ENCODE measurements at places on chromosomes 5 and 9.

DNA sequence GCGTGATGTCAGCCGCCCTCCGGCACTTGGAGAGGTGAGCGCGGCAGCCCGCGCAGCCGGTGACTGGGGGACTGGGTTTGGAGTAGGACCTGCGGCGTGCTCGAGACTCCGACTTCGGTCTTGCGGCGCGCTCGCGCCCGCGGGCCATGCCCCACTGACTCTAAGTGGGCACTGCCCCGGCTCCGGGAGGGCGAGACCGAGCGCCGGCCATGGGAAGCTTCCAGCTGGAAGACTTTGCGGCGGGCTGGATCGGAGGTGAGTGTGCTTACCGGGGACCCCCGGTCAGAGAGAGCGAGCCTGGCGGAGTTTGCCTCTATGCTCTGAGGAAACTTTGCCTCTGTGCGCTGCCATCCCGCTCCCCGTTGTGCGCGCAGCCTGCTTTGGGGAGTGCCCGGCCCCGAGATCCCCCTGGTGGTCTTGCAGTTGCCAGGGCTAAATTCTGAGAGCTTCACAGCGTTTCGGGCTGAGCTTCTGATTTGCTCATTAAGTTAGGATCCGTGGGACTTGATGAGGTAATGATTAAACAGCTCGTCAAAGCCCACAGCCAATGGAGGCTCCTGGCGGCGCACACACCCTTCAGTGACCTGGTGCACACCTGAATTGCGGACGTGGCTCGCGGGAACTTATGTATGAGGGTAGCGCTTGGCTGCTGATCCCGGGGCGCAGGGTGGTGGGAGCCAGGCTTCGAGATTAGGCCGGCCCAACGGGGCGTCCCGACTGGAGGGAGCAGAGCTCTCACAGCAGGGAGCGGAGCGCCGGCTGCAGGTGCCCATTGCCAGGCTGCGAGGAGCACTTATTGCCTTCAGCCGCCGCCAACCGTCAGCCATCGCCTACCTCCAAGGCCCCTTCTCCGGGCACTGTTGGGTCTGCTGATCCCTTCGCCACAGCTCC, at the start of gene SLC25A48:
TSS of gene SLC25A48 (plus strand) at position 25 of the 891 bp plus-strand sequence. CDS start at position 210, 185 bp downstream.
- no peak for DNase-seq

GRCh38 chr5:57716661-57717060, 234.1 kb upstream of the ACTBL2 start:
- DNase-seq: no peak

- DNase-seq: no peak
Observed at GRCh38 chr5:74127381-74128320, 501.7 kb downstream of the ARHGEF28 start.

- no peak for DNase-seq
Observed at GRCh38 chr5:88877826-88878225, 5.2 kb downstream of the MEF2C start.

GRCh38 chr5:150442699-150443080, 6.8 kb downstream of the RPS14 start:
- no peak for DNase-seq

GRCh38 chr5:43409809-43410271, 2.4 kb downstream of the CCL28 start:
- no peak for DNase-seq

GRCh38 chr5:74334062-74334761, 306.3 kb downstream of the ENC1 start:
- DNase-seq: no peak

DNA sequence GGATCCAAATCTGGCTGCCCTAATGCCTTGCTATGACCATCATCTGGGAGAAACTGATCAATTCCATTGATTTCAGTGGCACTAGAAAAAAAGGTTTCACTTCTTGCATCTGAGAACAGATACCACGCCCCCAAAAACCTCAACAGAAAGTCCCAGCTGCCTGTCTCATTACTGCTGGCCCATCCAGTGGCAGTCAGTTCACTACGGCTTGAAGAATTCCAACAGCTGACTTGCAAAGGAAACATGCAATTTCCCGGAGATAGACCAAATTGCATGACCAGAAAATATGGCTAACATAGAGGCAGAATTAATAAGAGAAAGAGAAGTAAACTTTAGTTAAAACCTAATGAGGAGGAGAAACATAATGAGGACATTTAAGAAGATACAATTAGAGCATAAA, 48.6 kb downstream of the UGCG start:
- DNase-seq: peak; percentile 74

GRCh38 chr5:1012313-1012841, 3.8 kb downstream of the NKD2 start:
- DNase-seq: no peak

DNA sequence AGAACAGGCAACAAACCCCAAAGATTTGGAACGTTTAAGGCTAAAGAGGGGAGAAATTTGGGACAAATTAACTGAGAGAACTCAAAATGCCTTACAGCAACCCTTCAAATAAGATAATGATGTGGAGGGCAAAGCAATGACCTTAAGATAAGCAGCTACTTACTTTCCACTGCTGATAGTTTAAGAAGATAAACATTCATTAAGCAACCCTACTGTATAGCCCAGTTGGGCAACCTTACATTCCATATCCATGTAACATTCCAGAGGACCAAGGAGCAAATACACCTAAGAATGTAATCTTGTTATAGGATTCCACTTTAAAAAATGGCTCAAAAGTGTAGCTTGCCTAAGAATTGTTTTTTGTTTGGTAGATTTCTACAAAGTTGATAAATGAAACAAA, 14.8 kb downstream of the ETF1 start:
- no peak for DNase-seq

- no peak for DNase-seq
Observed at GRCh38 chr5:125576822-125577221, 830.4 kb upstream of the ZNF608 start.

- no peak for DNase-seq
Observed at GRCh38 chr5:112917453-112917995, 4.5 kb downstream of the REEP5 start.

- no peak for DNase-seq
Observed at GRCh38 chr5:7824995-7825394, 25.9 kb downstream of the CFAP90 start.

DNA sequence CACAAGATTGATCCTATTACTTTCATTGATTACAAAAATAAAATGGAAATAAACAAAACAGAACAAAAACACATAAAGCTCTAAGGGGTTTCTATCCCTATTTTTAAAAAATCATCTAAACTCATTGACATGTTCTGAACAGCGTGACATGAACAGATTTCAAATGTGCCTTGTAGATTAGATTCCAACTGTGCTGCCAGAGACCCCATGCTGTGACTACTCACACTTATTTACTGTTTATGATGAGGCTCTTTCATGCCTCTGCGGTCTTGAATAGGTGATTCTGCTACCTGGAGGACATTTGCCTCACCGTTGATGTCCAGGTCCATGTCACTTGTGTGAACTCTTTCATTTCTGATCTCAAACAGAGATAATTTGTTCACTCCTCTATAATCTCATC, 990.2 kb downstream of the CDH12 start:
- no peak for DNase-seq
